MV-4-11 (cell line): ENCODE measurements at places on chromosomes 13 and 19.

- DNase-seq, result no peak
Measured at GRCh38 chr13:68057836-68058235, 827.7 kb upstream of the PCDH9 start.

- peak; percentile 26 for DNase-seq
Measured at GRCh38 chr13:95650696-95651095, 6.2 kb upstream of the DZIP1 start.

DNA sequence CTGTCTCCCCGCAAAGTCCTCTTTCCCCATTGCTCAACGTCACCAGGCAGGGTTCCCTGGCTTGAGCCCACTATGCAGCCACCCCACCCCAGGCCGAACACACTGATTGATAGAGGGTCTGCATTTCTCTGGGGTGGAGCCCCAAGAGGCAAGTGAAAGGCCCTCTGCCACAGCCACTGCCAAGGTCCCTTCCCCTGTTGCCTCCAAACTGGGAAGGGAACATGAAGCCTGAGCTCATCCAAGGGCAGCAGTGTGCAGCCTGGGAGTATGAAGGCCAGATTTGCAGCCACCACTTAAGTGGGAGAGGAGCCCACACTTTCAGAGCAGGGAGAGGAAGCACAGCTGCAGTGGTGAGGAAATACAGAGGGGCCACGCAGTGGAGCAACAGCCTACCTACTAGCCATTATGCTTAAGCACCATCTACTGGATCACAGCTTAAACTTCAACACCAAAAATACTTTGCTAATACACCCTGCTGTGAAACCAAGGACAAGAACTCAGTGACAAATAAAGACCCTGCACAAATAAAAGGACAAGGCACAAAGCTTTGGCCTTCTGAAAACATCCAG lies 48.6 kb downstream of the UBL3 start:
- DNase-seq, result peak; percentile 76

- DNase-seq, result no peak
Measured at GRCh38 chr19:5585461-5586299, 17.9 kb upstream of the TINCR start.

DNA sequence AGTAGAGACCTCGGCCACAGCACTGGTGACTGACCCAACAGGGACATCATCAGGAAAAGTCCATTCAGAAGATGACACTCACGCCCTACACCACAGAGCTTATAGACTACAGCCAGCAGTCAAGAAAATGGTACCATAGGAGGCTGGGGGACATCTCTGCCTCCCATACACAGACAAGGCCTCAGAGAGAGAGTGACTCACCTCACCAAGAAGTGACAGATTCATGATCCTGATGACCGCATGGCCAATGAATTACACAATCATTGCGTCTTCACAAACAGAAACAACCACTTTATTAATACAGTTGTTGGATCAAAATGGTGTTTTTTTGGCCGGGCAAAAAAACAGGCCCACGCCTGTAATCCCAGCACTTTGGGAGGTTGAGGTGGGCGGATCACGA lies 260.8 kb upstream of the TSHZ3 start:
- DNase-seq, result peak; percentile 23
